ENCODE measurements at places on chromosomes 12 and 14.

DNA sequence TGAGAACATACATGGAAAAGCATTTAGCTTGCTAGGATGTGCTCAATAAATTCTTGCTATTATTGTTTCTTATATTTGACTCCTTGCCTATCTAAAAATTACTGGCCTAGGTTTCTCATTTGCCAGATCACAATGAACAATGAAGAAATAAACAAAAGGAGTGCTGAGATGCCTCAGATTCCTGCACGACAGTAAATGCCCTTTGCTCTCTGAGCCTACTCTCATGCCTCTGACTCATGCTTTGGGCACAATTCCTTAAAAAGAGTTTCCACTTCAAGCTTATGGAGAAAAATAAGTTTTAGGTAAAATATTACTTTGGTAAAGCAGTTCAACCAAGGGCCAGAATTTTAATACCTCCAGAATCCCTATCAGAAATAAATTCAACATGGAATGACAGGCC, 30.9 kb downstream of the GRIN2B start:
- no peak for DNase-seq

DNA sequence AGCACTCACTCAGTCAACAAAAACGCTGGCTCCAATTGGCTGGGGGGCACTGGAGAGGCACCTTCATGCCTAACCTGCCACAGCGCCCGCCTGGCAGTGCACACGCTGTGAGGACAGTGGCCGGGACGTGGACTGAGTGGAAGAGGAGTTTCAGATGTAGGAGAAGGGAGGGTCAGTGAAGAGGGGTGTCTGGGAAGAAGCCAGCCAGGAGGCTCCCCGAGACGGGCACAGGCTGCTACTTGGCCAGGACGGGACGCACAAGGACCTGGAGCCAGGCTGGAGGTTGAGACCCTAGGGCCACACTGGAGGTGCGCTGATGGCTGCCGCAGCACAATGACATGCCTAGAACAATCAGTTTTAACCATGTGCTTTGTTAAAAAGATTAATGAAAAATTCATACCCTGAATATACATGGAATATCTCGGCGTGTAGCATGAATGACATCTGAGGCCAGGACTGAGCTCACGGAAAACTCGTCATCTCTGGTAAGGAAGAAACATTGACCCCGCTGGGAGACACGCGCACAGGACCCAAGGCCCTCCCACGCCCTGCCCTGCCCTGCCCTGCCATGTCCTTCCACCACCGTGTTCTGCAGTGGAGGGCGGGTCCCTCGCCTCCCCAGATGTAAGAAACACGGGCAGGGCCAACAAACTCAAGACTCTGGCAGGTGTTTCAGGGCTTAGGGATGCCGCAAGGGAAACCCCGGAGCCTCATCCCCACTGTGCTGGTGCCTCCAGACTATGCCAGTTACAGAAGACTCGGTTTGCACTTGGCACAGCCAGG, 25.0 kb downstream of the AMN start:
- no peak for DNase-seq

DNA sequence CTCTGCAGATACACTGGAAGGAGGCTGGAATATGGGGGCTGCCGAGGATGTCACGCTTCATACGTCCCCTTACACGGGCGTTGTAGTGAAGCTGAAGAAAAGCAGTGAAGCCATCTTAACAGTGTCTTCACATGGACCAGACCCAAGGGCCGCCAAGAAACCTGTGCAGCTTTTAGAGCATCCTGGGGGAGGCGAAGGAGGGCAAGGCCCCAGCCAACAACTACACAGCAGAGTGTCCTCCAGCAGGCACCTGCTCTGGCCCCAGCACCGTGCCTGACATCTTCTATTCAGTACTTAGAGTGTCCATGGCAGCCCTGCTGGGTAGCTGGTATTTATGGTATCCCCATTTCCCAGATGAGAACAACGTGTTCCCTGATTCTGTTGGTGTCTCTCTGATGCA, 48.9 kb upstream of the RIN3 start:
- DNase-seq, result no peak

DNA sequence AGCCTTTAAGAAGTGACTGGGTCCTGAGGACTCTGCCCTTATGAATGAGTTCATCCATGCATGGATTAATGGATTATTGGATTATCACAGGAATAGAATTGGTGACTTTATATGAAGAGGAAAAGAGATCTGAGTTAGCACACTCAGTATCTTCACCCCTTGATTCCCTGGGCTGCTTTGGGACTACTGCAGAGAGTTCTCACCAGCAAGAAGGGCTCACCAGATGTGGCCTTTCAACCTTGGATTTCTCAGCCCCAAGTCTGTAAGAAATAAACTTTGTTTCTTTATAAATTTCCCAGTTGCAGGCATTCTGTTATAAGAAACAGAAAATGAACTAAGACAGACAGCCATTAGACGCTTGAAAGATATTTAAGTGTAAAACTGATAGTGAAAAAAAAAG, 509.2 kb downstream of the FLRT2 start:
- DNase-seq, result no peak

DNA sequence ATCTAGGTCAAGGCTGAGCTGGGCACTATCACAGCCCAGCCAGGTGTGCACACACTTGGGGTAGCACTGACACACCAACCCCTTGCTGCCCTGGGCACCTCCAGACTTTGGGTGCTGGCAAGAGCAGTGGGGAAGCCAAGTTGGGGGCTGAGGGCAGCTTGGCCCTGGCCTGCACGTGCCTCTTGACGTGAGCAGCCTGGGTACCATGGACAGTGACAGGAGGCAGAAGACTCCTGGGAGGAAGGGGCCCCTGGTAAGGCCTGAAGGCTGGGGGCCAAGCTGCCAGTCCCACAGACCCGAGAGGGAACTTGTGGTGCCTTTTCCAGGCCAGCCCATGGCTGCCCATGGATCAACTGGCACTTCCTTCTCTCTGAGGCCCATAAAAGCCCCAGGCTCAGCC, 124.1 kb upstream of the SFSWAP start:
- no peak for DNase-seq

DNA sequence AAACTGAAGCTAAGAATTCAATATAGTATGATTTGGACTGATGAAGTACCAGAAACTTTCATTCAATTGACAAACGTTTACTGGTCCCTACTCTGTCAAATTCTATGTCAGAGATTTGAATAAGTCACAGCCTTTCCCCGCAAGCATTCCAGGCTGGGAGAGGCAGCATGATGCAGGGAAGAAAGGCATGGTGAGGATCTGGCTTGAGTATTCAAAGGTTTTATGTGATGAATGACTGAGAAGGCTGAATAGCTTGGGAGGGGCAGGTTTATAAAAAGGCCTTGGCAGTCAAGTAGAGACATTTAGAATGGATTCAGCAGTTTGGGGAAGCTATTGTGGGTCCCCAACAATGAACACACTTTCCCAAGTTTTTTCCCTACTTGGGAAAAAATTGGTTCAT, 431.8 kb downstream of the DPF3 start:
- DNase-seq, result no peak

GRCh38 chr12:104825408-104825807, 132.7 kb downstream of the SLC41A2 start:
- peak; percentile 34 for DNase-seq

DNA sequence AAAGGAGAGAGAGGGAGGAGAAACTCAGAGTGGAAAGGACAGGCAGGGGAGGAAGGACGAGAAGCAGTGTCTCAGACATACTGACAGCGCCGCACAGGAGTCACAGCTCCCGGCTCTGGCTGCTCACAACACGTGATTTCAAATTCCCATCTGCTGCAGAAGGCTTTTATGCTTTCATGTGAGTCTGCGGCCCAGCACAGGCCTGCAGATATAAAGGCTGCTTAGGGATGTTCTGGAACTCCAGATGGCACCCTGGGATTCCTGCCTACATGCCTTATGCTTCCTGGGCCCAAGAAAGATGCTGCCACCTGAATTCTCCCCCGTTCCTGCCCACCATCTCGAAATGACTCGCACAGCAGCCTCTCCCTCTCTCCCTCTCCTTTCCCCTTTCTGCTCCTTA, 89.6 kb downstream of the NUAK1 start:
- DNase-seq, result no peak

DNA sequence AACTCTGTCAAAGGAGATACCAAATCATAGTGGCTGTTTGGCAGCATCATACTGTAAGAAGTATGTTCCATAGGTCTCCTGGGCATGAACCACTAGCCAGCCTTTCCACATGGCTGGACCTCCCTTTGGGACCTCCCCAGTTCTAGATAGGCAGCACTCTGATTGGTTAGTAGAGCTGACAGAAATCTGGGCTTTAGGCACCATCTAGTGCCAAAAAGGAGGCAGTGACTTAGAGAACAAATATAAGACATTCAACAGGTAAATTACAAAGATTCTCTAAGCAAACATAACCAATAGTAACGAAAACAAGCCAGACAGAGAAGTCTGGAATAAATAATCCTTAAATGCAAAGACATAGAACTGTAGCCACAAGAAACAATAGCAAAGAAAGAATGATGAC, 148.0 kb upstream of the PDE3A start:
- peak; percentile 1 for DNase-seq

GRCh38 chr12:90111791-90112580, 403.3 kb upstream of the ATP2B1 start:
- DNase-seq, result no peak

DNA sequence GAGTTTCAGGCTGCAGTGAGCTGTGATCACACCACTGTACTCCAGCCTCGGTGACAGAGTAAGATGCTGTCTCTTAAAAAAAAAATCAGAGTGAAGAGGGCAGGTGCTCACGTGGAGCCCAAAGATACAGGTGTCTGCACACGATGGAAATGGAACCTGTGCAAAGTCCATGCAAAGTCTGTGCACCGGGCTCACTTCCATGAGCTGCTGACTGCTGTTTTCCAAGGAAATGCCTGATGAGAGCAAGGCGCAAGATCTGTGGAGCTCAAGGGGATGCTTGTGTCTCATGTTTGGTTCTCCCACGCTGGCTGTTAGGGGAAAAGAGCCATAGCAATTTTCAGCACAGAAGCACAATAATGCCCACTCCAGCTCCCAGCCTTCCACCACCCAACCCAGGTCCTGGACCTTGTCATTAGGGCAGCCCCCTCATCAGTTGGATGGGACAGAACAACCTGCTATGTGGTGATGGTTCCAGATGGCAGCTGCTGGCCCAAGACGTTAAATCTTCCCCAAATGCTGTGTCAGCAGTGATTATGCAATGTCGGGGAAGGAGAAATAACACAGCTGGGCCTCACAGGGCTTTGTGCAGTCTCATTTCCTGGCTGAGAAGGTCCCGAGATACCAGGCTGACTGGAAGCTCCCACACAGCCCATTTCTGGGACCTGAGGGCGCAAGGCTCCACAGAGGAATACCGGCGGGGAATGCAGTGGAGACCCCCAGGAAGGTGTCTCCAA, 27.9 kb upstream of the DICER1 start:
- DNase-seq, result peak; percentile 85

DNA sequence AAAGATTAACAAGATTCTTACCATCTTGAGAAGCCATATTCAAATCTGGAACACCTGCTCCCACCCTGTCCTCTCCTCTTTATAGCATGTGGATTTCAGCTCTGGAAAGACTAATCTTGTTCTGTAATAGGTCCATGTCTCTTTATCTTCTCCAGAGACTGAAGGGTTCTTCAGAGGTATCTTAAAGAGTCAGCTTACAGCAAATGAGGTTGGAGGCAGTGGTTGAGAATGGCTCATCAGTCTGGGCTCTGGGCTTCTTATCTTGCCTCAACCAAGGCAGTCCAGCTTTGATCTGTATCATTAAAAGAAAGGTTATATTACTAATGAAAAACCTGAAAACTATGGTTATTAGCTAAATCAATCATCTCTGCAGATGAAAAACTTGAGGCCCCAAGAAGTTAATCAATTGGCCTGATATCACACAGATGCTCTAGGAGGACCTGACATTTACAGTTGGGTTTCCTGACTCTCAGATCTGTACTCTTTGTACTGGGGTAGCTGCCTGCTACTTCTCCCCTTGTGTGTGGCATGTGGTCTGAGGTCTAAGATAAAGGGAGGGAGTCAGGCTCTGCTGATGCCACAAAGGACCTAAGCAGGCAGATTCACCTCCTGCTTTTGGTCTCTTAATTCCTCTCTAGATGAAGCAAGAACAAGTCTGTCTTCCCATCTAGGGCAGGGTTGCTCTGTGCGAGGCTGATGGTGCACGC, 1.7 kb upstream of the AKAP6 start:
- no peak for DNase-seq

- peak; percentile 6 for DNase-seq
Measured at GRCh38 chr12:69792533-69792932, 32.5 kb upstream of the MYRFL start.

DNA sequence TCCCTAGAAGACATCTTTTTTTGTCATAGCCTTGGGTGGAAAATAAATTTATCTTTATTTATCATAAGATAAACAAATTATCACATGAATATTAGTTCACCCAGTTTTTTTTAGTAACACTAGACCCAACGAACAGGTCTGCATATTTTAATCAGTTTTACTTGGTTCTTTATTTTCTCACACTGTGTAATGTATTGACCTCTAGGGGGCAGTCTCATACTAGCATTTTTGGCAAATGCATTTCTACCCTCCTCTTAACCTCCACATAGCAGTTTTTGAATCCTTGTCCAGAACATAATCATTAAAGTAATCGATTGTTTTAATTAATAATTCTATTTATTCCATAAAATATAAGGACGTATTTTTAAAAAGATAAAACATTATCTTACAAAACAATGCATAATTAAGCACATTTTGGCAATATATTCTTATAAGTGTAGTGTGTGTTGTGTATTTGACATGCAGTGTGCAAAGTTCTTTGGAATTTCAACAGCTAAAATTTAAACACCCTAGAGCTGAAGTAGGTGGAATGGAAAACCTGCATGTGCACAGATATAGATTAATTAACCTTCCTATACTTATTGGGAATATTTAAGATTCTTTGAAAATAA, 31.6 kb upstream of the PTPRQ start:
- peak; percentile 42 for DNase-seq

- DNase-seq, result no peak
Measured at GRCh38 chr12:52988898-52989297, 17.4 kb upstream of the EIF4B start.

DNA sequence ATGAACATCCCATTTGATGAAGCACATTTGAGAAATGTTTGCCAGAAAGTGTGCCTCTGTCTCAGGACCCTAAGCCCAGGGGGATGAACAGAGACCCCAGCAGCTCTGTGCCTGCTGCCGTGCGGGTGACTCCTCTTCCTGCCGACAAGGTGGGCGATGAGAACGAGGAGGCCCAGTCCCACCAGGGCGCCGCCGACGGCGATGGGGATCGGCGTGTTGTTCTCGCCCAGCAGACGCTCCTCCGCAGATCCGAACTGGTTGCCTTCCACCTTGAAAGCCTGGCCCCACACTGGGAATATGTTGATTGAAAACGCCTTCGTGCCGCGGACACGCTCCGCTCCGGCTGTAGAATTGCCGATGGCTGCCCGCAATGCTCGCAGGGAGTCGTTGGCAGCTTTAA, 44.1 kb downstream of the LRTM2 start:
- no peak for DNase-seq

GRCh38 chr14:54889919-54890318, 12.7 kb downstream of the GCH1 start:
- no peak for DNase-seq

DNA sequence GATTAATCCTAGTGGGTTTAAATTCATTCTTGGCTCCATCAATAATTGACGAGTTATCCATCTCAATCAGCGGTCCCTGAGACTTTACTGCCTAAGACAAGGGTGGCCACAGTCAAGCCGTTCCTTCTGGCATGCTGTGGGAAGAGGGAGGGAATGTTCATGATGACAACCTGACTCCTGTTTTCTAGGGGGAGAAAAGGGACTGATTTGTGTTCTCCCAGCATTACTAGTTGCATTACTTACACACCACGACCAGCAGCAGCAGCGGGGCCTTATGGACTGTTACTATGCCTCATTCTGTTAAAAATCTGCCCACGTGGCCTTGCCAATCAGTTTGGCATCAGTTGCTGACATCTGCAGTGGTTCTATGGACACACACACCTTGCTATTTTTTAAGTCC, 29.9 kb downstream of the PLEKHG7 start:
- DNase-seq, result no peak

- DNase-seq, result no peak
Measured at GRCh38 chr12:84911271-84912197, 1.1 kb downstream of the SLC6A15 start.

All from erythroblast (primary cell).